ENCODE measurements at places on chromosomes 12 and 14.

DNA sequence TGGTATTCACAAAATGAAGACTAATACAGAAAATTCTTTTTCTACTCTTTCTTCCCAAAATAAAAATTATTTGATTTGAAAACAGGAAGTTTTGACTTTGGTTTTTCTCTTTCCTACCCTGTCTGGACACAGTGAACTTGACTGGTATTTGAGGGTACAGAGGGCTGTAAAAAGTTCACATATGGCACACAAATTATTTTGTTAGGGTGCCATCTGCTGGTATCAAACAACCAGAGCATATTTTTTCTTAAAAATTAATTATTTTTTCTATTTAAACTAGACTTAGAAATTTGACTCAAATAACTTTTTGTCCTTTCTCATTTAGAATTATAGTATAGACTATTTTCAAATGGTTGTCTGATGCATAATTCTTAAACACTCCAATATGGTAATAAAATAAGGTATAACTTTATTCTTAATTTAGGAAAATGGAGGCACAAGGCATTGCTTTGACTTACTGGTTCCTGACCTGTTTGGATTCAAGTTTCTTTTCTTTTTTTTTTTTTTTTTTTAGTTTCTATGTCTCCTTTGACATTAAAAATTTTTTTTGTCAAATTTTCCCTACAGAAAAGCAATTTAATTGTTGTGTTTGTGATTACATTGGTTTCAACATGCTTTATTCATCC, 390.6 kb downstream of the PRKD1 start:
- no peak for DNase-seq

- no peak for DNase-seq
Measured at GRCh38 chr12:104377514-104377812, 73.9 kb downstream of the EID3 start.

DNA sequence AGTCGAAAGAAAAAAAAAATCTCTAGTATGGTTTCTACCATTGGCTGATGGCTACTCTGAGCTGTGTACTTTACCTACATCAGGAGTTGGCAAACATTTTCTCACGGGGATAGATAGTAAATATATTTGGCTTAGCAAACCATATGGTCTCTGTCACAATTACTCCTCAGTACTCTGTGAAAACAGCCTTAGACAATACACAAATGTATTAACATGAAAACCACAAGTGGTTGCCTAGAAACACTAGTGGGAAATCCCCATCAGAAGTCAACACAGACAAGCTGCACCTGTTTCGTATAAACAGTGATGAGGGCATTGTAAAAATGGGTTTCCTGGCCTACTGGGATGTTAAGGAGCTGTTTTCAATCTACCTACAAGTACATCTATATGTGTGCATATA, 84.6 kb upstream of the NAV3 start:
- no peak for DNase-seq

DNA sequence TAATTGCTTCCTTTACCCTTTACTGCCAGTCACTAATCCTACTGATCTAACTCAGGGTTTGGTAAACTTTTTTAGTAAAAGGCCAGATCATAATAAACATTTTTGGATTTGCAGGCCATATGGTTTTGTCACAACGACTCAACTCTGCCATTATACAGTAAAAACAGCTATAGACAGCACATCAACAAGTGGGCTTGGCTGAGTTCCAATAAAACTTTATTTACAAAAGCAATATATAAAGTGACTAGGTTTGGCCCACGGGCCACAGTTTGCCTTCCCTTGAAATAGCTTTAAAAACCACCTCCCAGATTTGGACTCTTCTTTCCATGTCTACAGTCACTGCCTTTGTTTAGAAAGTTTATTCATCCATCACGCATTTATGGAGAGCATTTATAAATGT, 146.9 kb downstream of the NTF3 start:
- DNase-seq, result no peak

DNA sequence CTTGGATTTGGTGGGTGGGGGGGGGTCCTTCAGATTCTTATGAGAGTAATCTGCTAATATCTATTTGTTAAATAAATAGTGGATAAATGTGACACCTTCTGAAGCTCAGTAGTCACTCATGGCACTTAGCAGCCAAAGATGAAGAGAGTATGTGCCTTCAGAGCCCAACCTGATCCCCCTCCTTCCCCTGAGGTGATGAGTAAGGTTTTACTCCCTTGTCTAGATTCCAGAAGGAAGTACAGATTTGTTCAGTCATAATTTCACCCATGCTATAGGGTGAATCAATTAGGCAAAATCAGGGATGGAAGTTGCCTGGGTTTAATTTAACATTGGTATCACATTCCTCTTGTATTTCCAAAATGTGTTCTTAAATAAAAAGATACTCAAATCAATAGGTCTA, 340.3 kb upstream of the ATP2B1 start:
- DNase-seq, result no peak

- DNase-seq, result peak; percentile 46
Measured at GRCh38 chr14:102831163-102831804, 54.0 kb downstream of the TRAF3 start.

GRCh38 chr12:101957252-101957959, 80.0 kb downstream of the DRAM1 start:
- DNase-seq, result no peak

GRCh38 chr14:41000350-41000749, 606.3 kb upstream of the LRFN5 start:
- DNase-seq, result no peak

All from activated CD4-positive, alpha-beta T cell treated with anti-CD3 and anti-CD28 coated beads, Interleukin-2, amount 50 U/mL, for 48 hours (primary cell).